ENCODE measurements at places on chromosomes 16 and 17. TPM values are rescaled to one million over a fixed set of nuclear protein-coding genes. Genes with fewer than 3 reads are reported as not detected.

DNA sequence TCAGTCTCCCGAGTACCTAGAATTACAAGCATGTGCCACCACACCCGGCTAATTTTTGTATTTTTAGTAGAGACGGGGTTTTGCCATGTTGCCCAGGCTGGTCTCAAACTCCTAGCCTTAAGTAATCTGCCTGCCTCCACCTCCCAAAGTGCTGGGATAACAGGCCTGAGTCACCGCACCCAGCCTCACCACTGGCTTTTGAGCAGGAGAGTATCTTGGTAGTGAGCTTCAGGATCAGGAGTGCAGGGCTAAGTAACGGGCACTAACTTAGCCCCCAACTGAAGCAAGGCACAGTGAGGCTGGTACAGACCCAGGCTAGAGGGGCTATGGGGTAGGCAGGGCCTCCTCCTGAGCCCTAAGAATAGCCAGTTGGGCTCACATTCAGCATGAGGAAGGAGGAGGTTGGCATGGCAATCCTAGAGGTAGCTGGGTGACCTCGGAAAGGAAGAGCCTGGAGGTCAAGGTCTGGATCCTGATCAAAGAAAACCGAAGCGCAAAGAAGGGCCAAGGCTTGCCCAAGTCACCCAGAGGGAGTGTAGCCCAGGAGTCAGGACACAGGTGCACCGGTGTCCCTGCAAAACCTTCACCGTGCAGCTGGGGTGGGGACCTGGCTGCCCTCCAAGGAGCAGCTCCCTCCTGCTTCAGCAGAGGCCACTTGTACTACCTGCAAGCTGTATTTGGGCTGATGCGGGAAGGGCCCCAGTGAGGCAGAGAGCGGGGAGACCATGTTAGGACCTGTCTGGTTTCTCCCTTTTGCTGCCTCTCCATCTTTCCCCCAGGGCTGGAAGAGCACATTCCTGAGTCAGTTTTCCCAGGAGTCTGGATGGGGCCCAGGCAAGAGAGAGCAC lies 1.3 kb upstream of the ADGRG5 start:
- peaks cover 4% of the 10 kb centered on the region for H3K36me3 ChIP-seq
- peaks cover 73% of the 10 kb centered on the region for H3K4me1 ChIP-seq
- no peaks in the 10 kb centered on the region for H3K27me3 ChIP-seq
- no peak for DNase-seq
- peak overlapping the region; percentile 43 for H3K27ac ChIP-seq
- no peak overlapping the region for H3K4me3 ChIP-seq

GRCh38 chr17:29855686-29856085 lies 74.3 kb downstream of the SSH2 start:
- no peak for DNase-seq
- no peak overlapping the region for H3K27ac ChIP-seq
- no peaks in the 10 kb centered on the region for H3K27me3 ChIP-seq
- no peak overlapping the region for H3K4me3 ChIP-seq

DNA sequence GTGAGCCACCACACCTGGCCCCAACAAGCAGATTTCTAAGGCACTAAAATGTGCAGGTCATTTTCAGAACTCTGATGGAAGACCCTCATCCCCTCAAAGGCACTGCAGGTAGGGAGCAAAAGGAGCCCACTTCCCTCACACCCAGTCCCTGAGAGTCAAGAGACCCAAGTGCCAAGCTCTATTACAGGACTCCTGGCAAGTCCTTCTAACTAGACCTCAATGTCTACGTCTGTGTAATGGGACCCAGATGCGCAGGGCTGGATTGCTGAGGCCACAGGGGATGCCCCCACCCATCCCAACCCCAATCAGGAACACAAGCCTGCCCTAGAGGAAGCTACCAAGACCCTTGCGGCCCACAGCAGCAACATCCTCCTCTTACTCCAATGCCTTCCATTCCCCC lies 2.7 kb downstream of the PLLP start:
- H3K27ac ChIP-seq = no peak overlapping the region
- no peak for DNase-seq
- H3K4me3 ChIP-seq = no peak overlapping the region
- peaks cover 21% of the 10 kb centered on the region for H3K4me1 ChIP-seq
- peaks cover 34% of the 10 kb centered on the region for H3K27me3 ChIP-seq

- H3K27me3 ChIP-seq = no peaks in the 10 kb centered on the region
- DNase-seq = no peak
- no peaks in the 10 kb centered on the region for H3K4me1 ChIP-seq
- H3K27ac ChIP-seq = no peak overlapping the region
- no peak overlapping the region for H3K4me3 ChIP-seq
Measured at GRCh38 chr17:41880130-41880529, 14.9 kb upstream of the KLHL11 start.

DNA sequence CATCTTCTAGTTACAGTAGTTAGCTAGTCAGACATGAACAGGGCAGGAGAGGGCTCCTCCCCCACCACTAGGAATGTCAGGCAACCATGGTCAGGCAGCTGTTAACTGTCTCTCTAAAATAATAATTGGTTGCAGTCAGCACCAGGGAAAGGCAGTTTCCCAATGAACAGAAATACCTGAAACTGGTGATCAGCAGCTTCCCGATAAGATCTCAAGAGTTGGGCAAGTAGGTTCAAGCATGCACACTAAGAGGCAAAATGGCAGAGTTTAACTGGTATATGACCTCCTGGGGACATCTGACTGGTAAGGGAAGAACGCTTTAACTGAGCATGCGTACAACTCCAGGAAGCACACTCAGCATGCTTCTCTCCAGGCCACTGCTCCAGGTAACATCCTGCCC lies 12.6 kb upstream of the XYLT1 start:
- H3K4me1 ChIP-seq = no peaks in the 10 kb centered on the region
- DNase-seq = no peak
- H3K27ac ChIP-seq = no peak overlapping the region
- no peak overlapping the region for H3K4me3 ChIP-seq

GRCh38 chr17:80246266-80246681 lies 14.4 kb upstream of the RNF213 start:
- H3K36me3 ChIP-seq = no peaks in the 10 kb centered on the region
- no peak for DNase-seq

- no peak overlapping the region for H3K4me3 ChIP-seq
- no peaks in the 10 kb centered on the region for H3K4me1 ChIP-seq
- DNase-seq = peak; percentile 66
- H3K36me3 ChIP-seq = no peaks in the 10 kb centered on the region
- no peaks in the 10 kb centered on the region for H3K27me3 ChIP-seq
Measured at GRCh38 chr16:88505405-88506082, 52.5 kb downstream of the ZFPM1 start.

- no peaks in the 10 kb centered on the region for H3K27me3 ChIP-seq
- peaks cover 2% of the 10 kb centered on the region for H3K4me1 ChIP-seq
- no peak overlapping the region for H3K27ac ChIP-seq
- no peak for DNase-seq
- no peak overlapping the region for H3K4me3 ChIP-seq
Measured at GRCh38 chr17:4199818-4200402, 56.9 kb downstream of the CYB5D2 start.

DNA sequence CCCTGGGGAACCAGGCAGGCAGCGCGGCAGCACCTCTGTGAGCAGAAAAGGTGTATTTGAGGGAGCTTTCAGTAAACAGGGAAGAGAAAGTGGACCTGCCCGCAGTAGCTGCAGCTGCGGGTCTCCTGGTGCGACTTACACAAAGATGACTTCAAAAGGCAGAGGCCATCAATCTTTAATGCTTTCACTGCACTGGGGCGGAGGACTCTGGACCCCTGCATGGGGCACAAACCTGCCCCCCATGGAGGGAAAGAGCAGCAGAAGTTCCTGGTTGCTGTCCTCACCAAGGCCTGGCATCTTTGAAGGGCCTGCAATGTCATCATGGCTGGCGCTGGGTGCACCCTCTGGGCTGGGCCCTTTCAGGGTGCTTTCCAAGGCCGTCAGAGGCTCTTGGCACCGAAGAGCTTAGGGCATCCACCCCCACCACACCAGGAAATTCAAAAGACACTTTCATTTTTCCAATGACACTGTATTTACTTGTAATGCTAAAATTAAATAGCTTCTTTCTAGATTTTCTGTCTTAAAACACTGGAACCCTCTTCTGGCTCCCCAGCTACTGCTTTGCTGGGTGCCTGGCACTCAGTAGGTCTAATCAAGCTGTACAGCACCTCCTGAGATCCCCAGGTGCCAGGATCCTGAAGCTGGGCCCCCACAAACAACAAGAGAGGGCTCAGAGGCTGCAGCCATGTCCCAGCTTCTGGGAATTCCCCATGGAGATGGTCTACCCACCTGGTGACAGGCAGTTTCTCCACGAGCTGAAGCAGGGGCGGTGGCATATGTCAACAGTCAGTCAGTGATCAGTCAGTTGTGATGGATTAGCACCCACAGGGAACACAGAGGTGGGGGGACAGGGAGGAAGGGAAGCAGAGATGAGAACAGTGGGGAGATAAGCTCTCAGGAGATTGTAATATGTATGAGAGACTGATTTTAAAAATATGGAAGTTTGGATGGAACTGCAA lies 2.1 kb upstream of the CACNG1 start:
- H3K36me3 ChIP-seq = no peaks in the 10 kb centered on the region
- DNase-seq = no peak
- H3K27ac ChIP-seq = no peak overlapping the region
- H3K27me3 ChIP-seq = peaks cover 3% of the 10 kb centered on the region
- no peaks in the 10 kb centered on the region for H3K4me1 ChIP-seq
- H3K4me3 ChIP-seq = no peak overlapping the region

DNA sequence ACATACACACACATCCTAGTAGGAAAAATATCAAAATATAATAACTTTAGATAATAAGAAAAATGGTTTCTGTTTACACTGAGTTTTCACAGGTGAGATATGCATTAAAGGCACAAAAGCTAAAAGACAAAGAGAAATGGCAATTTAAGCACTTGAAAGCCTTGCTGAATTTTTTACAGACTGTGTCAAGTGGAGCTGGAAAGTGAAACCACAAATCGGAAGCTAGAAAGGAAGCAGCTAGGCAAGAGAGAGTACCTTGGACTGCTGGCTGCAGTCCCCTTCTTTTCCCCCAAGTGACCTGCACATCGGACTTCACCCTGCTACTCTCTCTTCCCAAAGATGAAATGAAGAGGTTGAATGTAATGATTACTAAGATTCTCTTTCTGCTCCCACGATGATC lies 135.1 kb downstream of the CDH13 start:
- H3K27me3 ChIP-seq = no peaks in the 10 kb centered on the region
- peaks cover 7% of the 10 kb centered on the region for H3K4me1 ChIP-seq
- no peaks in the 10 kb centered on the region for H3K36me3 ChIP-seq

DNA sequence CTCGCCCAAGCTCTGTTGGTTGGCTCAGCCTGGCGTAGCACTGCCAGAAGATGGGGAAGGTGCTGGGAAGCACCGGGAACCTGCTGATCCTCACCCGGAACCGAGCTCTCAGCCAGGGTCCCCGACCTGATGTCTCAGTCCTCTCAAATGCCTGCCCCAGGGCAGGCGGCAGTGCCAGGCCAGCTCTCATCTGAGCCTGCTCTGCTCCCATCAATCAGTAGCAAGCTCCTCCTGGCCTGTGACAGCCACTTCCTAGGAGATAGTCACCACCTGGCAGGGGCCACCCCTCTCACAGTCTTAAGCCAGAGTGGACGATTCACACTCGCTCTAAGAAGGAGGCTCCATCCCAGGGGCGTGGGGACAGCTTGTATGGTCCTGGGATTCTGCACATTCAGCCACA lies 62.0 kb downstream of the ENGASE start:
- H3K4me1 ChIP-seq = no peaks in the 10 kb centered on the region
- no peaks in the 10 kb centered on the region for H3K27me3 ChIP-seq
- H3K27ac ChIP-seq = no peak overlapping the region
- no peaks in the 10 kb centered on the region for H3K36me3 ChIP-seq
- no peak for DNase-seq

DNA sequence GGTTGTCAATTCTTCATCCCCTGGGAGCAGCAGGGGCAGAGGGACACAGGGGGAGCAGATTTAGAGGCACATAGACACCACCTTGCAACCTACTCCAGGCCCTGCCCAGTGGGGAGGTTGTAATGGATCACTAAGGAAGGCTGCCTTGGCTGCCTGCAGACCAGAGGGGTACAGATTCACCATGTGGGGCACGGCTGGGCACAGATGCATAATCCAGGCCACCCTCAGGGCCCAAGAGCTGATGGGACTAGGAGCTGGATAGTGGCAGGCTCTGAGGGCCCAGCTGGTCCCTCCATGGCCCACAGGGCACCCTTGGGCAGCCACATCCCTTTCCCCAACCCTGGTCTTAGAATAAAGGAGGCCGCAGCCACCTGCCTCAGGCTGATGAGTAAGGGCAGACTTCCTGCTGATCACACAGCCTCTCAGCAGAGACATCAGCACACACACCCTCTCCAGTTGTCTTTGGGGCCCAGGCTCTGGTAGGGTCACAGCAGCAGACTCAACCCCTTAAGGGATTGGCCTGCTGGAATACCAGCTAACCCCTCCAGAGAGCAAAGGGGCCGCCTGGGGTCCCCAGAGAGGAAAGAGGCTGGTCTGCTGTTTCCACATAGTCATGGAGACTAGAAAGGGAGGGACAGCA lies 224.9 kb downstream of the GSG1L start:
- peaks cover 29% of the 10 kb centered on the region for H3K27me3 ChIP-seq
- H3K4me3 ChIP-seq = no peak overlapping the region
- H3K36me3 ChIP-seq = no peaks in the 10 kb centered on the region
- no peaks in the 10 kb centered on the region for H3K4me1 ChIP-seq

DNA sequence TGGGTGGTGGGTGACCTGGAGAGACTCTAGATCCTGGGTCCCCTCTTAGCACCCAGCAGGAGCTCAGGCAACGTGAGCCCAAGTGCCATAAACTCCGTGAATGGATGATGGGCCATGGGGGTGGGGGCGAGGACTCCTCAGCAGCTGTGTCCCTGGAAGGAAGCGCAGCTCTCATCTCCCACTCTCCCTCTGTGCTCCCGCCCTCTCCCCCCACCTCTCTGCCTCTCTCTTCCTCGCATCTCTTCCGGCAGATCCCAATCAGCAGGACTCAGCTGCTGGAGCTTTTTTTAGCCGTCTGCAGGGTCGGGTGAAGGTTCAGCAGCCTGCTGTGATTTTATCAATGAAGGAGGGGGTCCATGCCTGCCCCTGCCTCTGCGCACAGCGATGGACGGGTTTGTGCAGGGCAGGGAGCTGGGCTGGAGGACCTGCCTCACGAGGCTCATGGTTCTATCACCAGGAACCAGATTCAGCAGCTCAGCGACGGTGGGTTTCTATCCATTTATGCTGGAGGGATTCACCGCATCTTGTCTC lies 8.3 kb downstream of the CCR7 start:
- H3K36me3 ChIP-seq = peaks cover 76% of the 10 kb centered on the region
- peak; percentile 31 for DNase-seq
- no peaks in the 10 kb centered on the region for H3K27me3 ChIP-seq
- H3K4me3 ChIP-seq = peak overlapping the region; percentile 97
- H3K4me1 ChIP-seq = peaks cover 79% of the 10 kb centered on the region

- H3K4me3 ChIP-seq = peak overlapping the region; percentile 76
- peak overlapping the region; percentile 94 for H3K27ac ChIP-seq
- H3K36me3 ChIP-seq = no peaks in the 10 kb centered on the region
- peaks cover 52% of the 10 kb centered on the region for H3K4me1 ChIP-seq
Measured at GRCh38 chr16:11262915-11263314, 6.2 kb downstream of the TNP2 start.

MGAT5B gene
- total RNA-seq = 0.43 TPM

KRTAP9-8 gene
- total RNA-seq = not detected

ABCA8 gene
- not detected for total RNA-seq

SOX9 gene
- total RNA-seq = not detected

SLX1B gene
- 68.2 TPM for total RNA-seq

CRYBA1 gene
- not detected for total RNA-seq

SMIM5 gene
- total RNA-seq = 0.42 TPM

UTS2R gene
- total RNA-seq = not detected

Data from activated naive CD8-positive, alpha-beta T cell treated with anti-CD3 and anti-CD28 coated beads, Interleukin-2, amount 10 ng/mL, durations not matched to agents 7 days and 5 days (primary cell).